ENCODE measurements at places on chromosomes 4 and X. TPM values are rescaled to one million over a fixed set of nuclear protein-coding genes. Genes with fewer than 3 reads are reported as not detected.

DNA sequence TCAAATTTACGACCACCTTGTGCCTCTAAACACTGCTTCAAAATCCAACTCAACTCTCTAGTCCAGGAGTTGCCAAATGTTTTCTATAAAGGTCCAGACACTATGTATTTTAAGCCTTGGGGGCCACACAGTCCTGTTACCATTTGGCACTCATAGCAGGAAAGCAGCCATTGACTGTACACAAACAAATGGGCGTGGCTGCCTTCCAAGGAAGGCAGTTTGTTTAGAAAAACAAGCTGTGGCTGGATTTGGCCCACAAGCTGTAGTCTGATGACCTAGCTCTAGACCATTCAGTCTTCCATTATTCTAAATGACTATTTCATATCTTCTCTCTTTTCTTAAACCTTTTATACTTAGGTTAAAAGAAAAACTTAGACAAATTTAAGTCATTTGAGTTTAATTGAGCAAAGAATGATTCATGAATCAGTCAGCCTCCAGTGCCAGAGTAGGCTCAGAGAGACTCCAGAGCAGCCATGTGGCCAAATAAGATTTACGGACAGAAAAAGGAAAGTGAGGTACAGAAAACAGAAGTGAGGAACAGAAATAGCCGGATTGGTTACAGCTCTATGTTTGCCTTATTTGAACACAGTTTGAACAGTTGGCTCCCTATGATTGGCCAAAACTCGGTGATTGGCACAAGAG, 825.8 kb upstream of the LCORL start:
- no peak for DNase-seq

GRCh38 chr4:151284534-151285245, 7.7 kb downstream of the PRSS48 start:
- no peak for DNase-seq

- DNase-seq, result no peak
These were observed 1.2 kb upstream of the CD40LG start for GRCh38 chrX:136646602-136647239.

GRCh38 chr4:94957030-94957429, 199.3 kb downstream of the BMPR1B start:
- no peak for DNase-seq

DNA sequence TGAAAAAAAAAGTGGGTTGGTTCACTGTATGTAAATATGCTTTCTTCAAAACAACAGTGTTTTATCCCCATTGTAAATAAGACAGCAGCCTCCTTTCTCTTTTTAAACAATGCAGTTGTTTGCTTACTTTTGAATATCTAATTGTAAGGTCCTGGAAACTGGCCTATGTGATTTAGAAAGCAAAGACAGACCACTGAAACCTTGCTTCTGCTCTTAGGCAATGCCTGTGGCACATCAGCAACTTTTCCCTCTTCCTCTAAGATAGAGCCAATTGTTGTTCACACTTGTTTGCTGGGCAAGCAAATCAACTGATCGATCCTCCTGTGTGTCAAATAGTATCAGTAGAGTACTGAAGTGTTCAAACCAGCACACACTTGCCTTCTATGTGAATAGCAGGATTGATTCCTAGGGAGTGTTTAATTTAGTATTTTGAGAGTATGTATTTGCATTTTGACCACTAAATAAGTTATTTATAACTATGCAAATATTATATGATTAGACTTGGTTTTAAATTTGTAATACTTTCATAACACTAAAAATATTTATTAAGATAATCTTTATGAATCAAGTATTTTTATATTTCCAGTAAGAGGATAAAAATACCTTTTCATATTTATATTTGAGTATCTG, 55.4 kb upstream of the GRPR start:
- no peak for DNase-seq

The SOWAHD gene
- not detected for total RNA-seq
